GM20000 (cell line): ENCODE measurements at places on chromosomes 1 and 21.

- no peak for DNase-seq
These were observed 40.6 kb downstream of the OPTC start for GRCh38 chr1:203534526-203534925.

- no peak for DNase-seq
These were observed 30.1 kb downstream of the LRRC8D start for GRCh38 chr1:89850844-89851415.

DNA sequence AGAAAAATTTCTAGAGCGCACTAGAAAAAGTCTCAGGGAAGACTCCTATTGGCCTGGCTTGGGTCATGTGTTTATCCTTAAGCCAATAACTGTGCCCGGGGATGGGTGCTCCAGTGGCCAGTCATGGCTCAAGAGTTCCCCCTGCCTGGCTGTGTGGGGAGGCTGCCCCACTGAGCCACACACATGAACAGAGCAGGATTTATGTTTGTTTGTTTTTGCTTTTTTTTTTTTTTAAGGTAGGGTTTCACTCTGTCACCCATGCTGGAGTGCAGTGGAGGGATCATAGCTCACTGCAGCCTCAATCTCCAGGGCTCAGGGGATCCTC lies 21.8 kb downstream of the EDN2 start:
- no peak for DNase-seq

DNA sequence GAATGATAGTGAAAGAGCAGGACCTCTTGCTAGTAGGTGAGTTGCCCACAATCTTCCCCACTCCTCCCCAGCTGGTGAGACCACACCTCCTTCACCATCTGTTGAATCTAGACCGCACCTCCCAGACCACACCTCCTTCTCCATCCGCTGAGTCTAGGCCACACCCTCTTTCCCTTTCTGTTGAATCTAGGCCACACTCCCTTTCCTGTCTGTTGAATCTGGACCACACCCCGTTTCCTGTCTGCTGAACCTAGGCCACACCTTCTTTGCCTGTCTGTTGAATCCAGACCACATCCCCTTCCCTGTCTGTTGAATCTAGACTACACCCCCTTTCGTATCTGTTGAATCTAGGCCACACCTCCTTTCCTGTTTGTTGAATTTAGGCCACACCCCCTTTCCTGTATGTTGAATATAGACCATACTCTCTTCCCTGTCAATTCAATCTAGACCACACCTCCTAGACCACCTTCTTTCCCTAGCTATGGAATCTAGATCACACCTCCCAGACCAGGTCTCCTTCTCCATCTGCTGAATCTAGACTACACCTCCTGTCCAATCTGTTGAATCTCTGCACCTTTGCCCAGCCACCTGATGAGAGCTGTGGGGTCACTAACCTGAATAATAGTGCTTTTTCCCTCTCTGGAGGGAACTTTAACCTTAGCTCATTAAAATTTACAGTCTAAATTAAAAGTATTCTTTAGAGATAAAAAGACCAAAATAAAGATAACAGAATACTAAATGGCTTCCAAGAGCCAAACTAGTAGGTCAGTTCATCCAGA lies 116.3 kb downstream of the DAB1 start:
- DNase-seq = peak; percentile 6

- DNase-seq = no peak
These were observed 9.0 kb upstream of the VHLL start for GRCh38 chr1:156308078-156308477.

- DNase-seq = no peak
These were observed 429.8 kb upstream of the VAMP3 start for GRCh38 chr1:7341145-7341905.
